ENCODE measurements at places on chromosomes 1 and 21. TPM values are rescaled to one million over a fixed set of nuclear protein-coding genes. Genes with fewer than 3 reads are reported as not detected.

DNA sequence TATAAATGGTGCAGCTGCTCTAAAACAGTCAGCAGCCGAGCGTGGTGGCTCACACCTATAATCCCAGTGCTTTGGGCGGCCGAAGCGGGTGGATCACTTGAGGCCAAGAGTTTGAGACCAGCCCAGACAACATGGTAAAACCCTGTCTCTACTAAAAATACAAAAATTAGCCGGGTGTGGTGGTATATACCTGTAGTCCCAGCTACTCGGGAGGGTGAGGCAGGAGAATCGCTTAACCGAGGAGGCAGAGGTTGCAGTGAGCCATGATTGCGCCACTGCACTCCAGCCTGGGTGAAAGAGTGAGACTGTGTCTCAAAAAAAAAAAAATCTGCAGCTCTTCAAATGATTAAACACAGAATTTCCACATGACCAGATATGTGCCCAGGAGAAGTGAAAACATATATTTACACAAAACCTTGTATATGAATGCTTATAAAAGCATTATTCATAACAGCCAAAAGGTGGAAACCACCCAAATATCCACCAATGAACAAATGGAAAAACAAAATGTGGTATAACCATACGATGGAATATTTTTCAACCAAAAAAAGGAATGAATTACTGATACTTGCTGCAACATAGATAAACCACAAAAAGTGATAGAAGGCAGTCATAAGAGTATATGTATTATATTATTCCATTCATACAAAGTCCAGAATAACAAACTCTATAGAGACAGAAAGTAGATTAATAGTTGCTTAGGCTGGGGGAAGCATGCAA lies 14.1 kb downstream of the EPS15 start:
- DNase-seq: no peak

DNA sequence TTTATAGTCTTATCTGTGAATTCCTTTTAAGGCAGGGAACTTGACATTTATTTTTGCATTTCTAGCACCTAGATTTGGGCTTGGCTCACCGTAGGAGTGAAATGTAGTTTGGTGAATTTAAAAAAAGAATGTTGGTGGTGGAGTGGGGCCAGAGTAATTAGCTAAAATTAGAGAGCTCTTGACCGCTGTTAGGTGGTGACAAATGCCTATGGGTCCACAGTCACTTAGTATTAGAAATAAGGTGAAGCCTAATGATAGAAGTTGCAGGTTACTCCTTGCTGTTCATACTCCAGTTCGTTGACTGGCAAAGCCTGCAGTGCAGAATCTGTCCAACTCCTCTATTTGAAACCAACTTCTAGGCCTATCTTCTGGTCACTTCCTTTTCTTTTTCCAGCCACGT lies 318.8 kb upstream of the NRIP1 start:
- no peak for DNase-seq

- peak; percentile 25 for DNase-seq
Measured at GRCh38 chr1:18384471-18384870, 96.3 kb upstream of the KLHDC7A start.

DNA sequence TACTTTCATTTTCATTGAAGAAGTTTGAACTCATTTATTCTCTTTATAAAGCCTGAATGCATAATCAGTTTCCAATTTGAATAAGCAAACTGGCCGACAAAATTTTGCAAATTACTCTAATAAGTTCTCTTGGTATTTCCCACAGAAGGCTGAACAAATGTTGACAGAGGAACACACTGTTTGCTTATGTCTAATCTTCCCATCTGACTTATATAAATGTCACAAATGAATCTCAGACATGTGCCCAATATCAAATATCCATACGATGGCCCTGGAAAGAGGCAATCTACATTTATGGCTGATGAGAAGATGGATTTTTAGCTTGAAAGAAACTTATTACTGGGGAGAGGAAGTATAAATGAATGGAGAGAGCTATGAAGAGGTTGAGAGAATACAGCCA lies 380.6 kb upstream of the ZRANB2 start:
- DNase-seq: no peak

DNA sequence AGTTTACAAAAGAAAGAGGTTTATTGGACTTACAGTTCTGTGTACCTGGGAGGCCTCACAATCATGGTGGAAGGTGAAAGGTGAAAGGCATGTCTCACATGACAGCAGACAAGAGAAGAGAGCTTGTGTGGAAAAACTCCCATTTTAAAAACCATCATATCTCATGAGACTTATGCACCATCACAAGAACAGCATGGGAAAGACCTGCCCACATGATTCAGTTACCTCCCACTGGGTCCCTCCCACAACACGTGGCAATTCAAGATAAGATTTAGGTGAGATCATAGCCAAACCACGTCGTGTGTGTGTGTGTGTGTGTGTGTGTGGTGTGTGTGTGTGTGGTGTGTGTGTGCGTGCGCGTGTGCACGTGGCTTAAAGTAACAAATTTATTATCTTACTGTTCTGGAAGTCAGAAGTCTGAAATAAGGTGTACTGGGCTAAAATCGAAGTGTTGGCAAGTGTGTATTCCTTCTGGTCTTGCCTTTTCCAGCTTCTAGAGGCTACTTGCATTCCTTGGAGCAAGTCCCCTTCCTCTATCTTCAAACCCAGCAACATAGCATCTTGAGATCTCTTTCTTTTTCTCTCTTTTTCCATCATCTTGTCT lies 48.1 kb upstream of the MPC2 start:
- DNase-seq: no peak

DNA sequence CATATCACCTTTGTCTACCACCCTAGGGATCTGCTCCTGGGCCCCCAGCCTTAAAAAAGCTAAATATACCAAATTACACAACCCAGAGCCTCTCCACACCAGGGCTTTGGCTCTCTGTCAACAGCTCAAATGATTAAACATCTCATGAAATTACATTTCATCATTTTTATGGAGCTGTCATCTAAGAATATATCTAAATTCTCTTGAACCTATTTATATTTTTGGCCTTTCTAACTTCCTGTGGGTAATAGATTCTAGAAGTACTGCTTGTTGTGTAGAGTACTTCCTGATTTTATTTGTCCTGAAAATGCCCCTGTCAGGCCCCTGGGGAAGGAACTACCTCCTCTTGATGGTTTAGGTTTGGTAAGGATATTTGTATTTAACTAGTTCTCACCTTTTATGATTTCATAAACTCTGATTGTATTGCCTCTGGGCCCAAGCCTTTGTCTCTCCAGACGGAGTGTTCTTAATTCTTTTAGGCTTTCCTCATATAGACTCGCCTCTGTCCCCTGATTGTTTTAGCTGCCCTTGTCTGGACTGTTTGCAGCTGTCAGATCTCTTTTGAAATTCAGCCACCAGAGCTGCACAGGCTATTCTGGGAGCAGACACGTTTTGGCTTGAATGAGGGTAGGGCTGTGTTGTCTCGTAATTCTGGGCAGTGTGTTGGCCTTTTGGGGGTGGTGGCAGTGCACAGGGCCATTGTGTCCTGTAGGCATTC lies 16.6 kb downstream of the MYOG start:
- DNase-seq: peak; percentile 24

Gene DMRTA2
- 19.7 TPM for polyA plus RNA-seq

Gene ATP1A4
- polyA plus RNA-seq: not detected

DNA sequence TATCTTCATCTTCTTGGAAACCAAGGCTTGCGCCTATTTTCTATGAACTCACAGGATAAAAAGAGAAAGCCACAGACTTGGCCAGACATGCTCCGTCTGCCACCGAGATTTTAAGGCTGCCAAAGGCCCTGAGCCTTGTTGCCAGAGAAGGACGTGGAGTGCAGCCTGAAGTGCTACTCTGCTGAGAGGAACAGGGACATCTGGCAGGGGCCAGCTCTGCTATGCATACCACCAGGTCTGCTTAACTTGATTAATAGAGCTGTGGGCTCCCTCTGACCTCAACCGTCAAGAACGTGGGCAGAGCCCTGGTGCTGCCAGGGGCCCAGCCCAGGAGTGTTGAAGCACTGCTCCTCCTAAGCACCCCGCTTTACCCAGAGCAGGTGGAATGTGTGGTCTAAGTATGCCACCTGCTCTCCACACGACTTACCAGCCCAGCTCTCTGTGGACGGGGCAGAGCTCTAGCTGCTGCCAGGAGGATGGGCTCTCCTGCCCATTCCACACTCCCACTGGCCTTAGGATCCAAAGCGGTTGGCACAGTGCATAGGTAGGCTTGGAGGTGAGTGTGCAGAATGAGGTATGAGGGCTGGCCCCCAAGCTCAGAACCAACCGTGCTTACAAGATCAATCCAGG lies 10.6 kb downstream of the HCRTR1 start:
- peak; percentile 93 for DNase-seq

- DNase-seq: peak; percentile 36
Measured at GRCh38 chr1:30446508-30446907, 276.9 kb downstream of the MATN1 start.

- no peak for DNase-seq
Measured at GRCh38 chr1:227415115-227415790, 97.0 kb upstream of the CDC42BPA start.

DNA sequence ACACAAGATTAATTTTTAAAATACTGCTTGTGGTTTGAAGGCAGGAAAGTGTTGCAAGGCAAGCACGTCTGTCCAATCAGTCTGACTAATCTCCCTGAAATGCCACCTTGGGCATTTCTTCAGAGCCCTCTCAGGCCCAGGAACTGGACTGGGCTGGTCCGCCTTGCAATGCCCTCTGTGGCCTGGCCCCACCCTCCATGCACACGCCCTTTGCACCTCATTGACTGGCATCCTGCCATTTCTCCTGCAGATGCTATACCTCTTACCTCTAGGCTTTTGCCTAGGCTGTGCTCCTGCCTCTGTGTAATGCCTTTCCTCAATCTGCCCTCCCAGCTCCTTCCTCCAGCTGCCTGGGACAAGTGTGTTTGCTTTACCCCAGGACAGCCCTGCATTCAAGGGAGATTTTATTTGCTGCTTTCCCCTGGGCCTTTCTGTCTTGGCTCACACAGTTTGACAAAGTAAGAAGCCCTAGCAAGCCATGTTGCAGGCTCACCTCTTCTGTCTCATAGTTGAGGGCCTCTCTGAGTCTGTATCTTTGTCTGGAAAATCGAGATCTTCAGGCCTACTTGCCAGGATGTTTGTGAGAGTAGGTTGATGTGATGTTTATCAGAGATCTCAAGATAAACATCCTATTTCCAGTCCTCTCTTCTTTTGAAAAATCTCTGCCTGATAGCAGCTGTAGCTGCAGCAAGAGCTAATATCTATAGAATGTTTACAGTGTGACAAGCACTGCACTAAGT lies 149.2 kb upstream of the JUN start:
- no peak for DNase-seq

- no peak for DNase-seq
Measured at GRCh38 chr1:35576061-35576765, 3.1 kb downstream of the TFAP2E start.

DNA sequence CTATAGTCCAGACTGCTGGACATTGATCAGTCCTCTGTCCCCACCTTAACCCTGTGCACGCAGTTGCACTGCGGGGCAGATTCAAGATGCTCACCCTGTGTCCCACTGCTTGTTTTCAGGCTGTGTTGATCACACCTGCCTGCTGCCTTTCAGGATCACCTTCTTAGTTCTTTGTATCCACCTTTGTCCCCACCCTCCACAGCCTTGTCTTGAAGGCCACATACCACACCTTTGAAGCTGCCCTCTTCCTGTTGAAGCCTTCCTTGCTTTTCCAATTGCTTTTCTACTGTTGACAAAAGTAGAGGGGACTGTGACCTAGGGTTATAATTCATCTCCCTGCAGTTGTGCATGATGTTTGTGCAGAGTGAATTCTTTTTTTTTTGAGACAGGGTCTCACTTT lies 32.7 kb downstream of the UCK2 start:
- no peak for DNase-seq

DNA sequence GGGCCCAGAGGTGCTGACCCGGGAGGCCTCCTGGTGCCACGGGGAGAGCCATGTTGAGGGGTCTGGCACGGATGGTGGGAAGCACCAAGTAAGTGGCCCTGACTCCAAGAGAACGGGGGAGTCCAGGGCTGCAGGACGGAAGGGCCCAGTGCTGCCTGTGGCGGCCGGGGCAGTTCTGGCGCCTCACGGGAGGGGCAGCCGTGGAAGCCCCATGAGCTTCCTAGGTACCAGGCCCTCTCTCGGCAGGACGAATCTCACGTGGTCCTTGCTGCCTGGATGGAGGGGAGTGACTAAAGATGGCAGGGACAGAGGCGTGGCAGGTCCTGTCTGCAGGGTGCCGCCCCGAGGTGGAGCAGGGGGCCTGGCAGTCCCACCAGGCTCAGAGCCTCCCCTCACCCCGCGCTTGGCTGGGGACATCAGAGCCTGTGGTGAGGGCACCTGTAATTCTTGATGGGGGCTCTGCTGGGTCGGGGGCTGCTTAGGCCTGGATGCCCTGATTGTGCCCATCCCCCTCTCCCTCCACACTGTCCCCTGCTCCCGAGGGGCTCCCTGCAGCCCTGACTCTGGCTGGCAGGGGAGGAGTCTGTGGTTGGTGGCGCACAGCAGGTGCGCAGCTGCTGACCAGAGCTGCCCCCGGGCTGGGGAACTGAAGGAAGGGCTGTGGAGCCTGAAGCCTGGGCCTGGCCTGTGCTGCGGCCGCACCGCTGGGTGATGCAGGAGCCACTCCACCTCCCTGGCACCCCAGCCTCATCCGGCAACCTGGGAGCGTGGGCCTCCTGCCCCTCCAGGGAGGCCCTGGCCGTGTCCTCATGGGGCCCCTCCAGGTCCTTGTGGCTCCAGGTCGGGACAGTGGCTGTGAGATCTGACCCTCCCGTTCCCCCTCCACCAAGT lies 31.4 kb downstream of the POFUT2 start:
- no peak for DNase-seq

DNA sequence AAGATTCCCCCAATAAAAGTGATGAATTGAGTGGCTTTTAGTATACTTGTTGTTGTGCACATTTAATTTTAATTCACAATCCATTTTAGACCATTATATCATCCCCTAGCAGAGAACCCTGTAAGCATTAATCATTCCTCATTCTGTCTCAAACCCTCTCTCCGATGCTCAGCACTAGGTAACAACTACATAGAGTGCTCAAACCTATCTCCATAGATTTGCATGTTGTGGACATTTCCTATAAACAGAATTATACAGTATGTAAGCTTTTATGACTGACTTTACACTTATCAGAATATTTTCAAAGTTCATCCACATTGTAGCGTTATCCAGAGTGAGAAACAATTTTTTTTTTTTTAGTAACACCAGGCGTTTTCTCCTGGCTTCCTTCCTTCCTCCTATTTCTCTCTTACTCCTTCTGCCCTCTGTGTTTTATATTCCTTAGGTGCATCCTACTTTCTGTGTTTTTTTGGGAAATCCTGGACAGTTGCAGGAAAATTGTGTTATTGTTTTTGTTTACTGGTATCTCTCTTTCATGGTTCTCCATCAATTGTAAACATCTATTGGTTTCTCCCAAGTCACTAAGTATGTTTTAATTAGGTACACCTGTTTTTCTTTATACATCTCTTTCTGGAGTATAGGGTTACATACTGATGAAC lies 1528.0 kb upstream of the TPTE start:
- no peak for DNase-seq

Gene LRRC8B
- 7.0 TPM for polyA plus RNA-seq

- DNase-seq: no peak
Measured at GRCh38 chr1:160708801-160709200, 2.8 kb downstream of the CD48 start.

GRCh38 chr1:9615316-9616063 lies 26.8 kb downstream of the TMEM201 start:
- DNase-seq: peak; percentile 19

Gene G0S2
- polyA plus RNA-seq: 3.5 TPM

Gene NHLH2
- not detected for polyA plus RNA-seq

Data from brain (organoid and tissue), 16 donors.